ENCODE measurements at places on chromosomes 6 and 20.

GRCh38 chr6:157238346-157238745 is 85.0 kb downstream of the TMEM242 start:
- no peak for DNase-seq

- no peak for DNase-seq
Measured at GRCh38 chr6:116412270-116412669, 41.5 kb downstream of the DSE start.

GRCh38 chr6:129946439-129947140 is 71.8 kb upstream of the L3MBTL3 start:
- DNase-seq, result no peak

GRCh38 chr20:42309050-42309449 is 690.9 kb upstream of the CHD6 start:
- DNase-seq, result no peak
